ENCODE measurements at places on chromosomes 7 and 10.

- no peak for DNase-seq
Observed at GRCh38 chr10:3237530-3237929, 64.9 kb upstream of the PITRM1 start.

GRCh38 chr7:155644178-155644970 lies at the start of gene RBM33:
RBM33 (plus strand) TSS chr7:155644661; CDS start chr7:155644877, 216 bp downstream.
- peak; percentile 92 for DNase-seq

DNA sequence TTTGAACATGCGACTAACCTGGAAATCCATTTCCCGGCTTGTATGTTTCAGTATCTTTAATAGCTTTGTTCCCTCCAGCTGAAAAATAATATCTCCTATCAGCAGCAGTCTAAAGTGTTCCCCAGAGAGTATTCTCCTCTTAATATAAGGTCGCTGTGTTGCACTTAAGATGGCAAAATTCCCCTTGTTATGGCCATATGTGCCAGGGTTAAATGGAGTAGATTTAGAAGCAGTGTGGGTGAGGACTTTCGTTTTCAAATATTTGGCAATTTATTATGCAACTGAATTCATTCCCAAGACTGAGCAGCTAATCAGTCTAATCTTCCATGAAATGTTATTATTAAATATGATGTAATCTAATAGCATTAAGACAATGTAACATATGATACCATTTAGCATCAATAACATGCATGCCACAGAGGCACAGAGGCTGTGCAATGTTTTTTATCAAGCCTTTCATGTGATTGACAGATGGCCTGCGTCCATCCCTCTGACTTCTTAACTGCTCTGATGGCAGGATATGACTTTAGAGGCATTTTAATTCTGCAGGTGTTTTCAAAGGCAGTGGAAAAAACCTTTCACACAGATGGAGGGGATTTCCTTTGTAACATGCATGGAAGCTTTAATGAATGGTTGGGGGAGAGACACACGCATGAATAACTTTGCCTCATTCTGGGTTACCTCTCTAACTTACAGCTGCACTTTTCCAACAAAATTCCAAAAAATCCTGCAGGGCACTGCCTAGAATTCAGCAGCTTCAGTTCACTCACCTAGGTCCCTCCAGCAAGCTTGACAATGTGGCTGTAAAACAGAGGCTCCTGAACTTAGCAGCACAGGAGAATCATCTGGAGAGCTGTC lies 55.1 kb upstream of the ZPBP start:
- no peak for DNase-seq

DNA sequence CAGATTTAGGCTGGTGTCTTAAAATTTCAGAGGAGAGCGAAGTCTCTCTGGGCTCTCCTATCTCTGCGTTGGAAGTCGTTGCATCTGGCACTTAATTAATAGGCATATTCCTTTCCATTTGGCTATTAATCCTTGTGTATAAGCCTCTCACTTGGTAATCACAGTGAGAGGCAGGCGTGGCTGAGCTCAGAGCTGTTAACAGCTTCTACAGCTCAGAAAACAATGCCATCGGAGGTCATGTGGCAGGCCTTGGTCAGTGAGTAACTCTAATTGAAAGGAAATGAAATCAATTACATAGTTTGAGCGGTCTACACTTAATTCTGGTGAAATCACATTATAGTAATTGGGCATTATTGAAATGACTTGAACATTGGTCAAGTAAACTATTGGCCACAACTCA lies 135.1 kb downstream of the DPY19L1 start:
- no peak for DNase-seq

- no peak for DNase-seq
Observed at GRCh38 chr7:121847041-121847440, 25.9 kb upstream of the PTPRZ1 start.

DNA sequence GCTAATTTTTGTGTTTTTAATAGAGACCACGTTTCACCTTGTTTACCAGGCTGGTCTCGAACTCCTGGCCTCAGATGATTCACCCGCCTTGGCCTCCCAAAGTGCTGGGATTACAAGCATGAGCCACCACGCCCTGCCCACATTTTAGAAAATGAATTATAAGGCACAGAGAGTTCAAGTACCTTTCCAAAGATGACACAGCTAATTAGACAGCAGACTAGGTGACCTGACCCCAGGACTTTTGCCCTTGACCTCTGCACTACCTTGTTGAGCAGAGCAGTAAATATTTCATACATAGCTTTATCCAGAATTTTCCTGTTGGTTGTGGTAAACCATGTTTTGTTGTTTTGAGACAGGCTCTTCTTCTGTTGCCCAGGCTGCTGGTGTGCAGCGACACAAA lies 131.3 kb upstream of the KCTD7 start:
- no peak for DNase-seq

GRCh38 chr7:22433710-22434460 lies 66.1 kb downstream of the STEAP1B start:
- no peak for DNase-seq

GRCh38 chr7:87456247-87456646 lies 19.2 kb downstream of the ABCB4 start:
- no peak for DNase-seq

- DNase-seq, result no peak
Observed at GRCh38 chr10:36421992-36422391, 703.4 kb upstream of the ANKRD30A start.

- DNase-seq, result no peak
Observed at GRCh38 chr7:112897839-112898431, 107.7 kb upstream of the TMEM168 start.

GRCh38 chr7:148419856-148420832 lies 170.4 kb upstream of the C7orf33 start:
- DNase-seq, result no peak

GRCh38 chr7:68623030-68623429 lies 975.2 kb upstream of the AUTS2 start:
- no peak for DNase-seq

- DNase-seq, result no peak
Observed at GRCh38 chr7:45976485-45976856, 55.4 kb upstream of the IGFBP3 start.

- DNase-seq, result no peak
Observed at GRCh38 chr7:131950758-131951157, 394.3 kb upstream of the PODXL start.

- DNase-seq, result no peak
Observed at GRCh38 chr10:59279476-59279875, 82.9 kb downstream of the FAM13C start.

GRCh38 chr10:54081950-54082349 lies 719.1 kb downstream of the PCDH15 start:
- no peak for DNase-seq

DNA sequence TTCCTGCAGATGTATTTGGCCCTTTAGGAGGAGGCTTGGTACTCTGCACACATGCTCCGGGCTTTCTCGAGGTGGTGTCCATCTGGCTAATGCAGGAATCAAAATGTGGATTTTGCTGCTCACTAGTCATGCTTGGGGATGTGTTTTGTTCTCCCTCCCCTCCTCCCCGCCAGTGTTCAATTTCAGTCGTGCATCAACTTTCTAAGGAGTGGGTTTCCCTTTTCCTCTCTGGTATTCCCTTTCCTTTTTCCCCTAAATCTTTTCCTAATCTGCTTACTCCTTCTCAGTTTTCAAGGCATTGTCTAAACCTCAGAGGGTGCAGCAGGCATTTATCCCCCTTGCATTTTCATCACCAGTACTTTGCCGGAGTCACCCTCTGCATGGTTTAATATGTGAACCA lies 201.8 kb downstream of the CCDC3 start:
- DNase-seq, result no peak

DNA sequence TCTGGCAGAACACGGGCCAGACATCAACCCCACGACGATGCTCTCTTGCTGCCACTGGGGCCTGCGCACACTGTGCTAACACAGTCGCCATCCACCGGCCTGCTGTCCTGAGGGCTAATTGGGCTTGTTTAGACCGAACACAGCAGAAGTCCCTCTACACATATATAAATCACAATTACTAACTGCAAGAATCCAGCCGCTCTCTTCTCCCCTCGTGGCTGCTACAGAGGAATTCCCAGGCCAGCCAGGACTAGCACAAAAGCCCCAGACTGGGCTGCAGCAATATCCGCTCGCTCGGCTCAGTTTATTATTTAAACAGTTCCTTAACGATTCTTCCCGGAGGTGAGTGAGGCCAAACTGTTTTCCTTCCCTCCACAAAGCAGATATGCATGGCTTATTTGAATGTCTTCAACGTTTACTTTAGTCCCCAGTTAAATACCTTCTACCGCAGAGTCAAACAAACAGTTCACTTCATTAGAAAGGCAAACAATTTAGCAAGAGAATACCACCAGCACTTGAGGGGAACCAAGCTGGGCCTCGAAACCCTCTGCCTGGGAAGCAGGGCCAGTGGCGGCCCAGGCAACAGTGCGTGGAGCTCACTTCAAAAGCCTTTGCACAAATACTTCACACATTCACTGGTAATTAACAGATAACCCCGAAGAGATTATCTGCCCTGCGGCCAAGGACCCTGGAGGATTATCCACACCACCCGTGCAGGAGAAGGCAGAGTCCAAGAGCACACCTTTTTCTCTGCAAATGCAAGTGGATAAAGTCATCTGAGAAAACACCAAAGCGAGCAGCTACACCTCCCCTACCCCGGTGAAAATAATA lies 145.3 kb downstream of the GLI3 start:
- no peak for DNase-seq

GRCh38 chr7:150734254-150734653 lies 3.0 kb upstream of the GIMAP5 start:
- DNase-seq, result no peak

- no peak for DNase-seq
Observed at GRCh38 chr10:44310762-44311562, 73.9 kb downstream of the CXCL12 start.

- no peak for DNase-seq
Observed at GRCh38 chr10:80487791-80488538, 33.9 kb downstream of the TSPAN14 start.

- no peak for DNase-seq
Observed at GRCh38 chr10:69636273-69636575, 6.2 kb downstream of the FAM241B start.

- DNase-seq, result peak; percentile 62
Observed at GRCh38 chr10:103859161-103860086, 4.0 kb upstream of the SH3PXD2A start.

- no peak for DNase-seq
Observed at GRCh38 chr7:26583094-26583648, 281.2 kb downstream of the SKAP2 start.

DNA sequence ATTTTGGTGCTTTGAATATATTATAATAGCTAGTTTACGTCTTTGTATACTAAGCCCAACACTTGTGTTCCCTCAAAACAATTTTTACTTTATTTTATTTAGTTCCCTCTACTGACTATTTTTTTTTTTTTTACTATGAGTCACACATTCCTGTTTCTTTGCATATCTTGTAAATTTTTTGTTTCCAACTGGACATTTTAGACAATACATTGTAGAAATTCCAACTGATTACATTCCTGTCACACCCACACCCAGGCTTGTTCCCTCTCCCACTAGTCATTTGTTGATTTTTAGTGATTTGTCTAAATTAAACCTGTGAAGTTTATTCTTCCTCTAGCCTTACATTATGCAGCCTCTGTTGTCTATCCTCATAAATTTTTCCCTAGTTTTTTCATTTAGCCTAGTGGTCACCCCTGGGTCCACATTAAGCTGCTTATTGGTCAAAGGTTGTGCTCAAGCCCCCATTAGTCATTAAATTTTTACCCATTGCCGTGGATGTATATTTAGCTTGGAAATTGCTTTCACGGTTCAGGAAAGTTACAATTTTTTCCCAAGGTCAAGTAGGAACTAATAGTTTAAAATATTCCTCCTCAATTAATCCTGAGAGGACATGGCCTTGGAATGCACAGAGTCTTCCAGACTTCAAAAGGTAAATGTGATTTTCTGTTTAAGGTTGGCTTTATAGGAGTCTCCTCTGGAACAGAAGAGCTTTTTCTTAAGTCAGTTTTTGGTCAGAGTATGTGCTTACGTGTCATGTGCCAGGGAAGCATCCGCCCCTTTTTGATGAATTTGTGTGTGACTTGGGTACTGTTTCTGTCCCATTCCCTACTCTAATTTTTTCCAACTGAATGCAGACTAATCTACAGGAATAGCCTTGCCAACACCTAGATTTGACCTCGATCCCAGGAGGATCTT lies 207.6 kb upstream of the TMEM72 start:
- DNase-seq, result no peak

DNA sequence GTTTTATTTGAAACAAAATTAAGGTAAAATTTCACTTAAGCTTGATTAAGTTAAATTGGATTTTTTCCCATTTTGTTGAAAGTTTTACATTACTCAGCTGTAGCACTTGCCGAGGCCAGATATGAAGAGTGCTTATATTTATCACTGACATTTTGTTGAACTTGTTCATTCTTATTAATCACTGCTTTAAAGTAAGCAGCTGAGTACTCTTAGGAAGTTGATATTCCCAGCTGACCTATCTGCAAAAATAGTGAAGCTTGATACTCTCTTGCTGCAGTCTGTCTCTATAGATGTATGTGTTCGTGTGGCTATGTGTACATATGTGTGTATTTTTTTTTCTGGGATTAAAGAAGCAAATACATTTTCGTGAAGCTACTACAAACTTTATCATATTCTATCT lies 150.0 kb downstream of the SKAP2 start:
- no peak for DNase-seq

GRCh38 chr7:33716581-33717477 lies 188.5 kb upstream of the BMPER start:
- DNase-seq, result peak; percentile 56

DNA sequence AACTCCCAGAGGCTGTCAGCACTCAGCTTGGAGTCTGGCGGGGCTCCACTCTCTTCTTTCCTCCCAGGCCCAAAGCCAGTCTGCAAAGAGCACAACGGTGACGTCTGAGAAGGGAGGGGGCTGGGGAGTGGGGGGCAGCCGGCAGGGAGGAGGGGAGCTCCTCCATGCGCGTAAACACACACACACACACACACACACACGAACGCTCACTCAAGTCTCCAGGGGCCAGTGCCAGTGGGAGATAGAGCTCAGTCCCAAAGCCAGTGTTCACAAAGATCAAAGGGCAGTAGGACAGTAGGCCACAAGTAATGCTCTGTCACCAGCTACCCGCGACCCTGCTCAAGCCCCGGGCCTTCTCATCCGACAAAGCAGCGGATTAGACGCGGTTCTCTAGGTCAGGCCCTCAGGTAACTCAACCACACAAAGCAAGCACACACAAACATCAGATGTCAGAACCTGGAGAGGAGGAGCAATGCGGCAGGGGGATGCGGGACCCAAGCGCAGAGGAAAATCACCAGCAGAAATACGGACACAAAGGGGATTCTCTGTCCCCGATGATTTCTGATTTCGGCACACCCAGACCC lies 19.9 kb downstream of the TCAF1 start:
- no peak for DNase-seq

DNA sequence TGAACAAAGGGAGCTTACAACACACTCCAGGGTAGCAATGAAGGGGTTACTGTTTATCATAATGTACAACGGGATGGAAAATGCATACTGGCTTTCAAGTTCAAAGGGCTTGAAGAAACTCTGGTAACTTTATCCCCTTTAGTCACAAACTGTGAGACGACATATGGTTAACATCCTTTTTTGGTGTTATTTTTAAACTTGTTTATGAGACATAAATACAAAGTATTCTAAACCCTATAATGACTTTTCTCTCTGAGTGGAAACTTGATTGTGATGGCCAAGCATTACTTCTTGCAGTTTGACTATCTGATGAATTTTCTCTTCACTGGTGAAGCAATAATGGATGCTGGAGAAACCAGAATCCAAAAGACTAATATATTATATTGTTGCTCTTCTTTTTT lies 62.0 kb upstream of the SEMA3A start:
- DNase-seq, result no peak

Data from RKO (cell line).